ENCODE measurements at places on chromosomes 4 and X.
A peak's percentile ranks its signal among the peaks of the same experiment; 100 is the strongest.

DNA sequence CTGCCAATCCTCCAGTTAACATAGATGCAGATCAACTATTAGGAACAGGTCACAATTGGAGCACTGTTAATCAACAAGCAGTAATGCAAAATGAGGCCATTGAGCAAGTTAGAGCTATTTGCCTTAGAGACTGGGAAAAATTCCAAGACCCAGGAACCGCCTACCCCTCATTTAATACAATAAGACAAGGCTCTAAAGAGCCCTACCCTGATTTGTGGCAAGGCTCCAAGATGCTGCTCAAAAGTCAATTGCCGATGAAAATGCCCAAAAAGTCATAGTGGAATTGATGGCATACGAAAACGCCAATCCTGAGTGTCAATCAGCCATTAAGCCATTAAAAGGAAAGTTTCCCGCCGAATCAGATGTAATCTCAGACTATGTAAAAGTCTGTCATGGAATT, 20.5 kb upstream of the TRIM61 start:
- DNase-seq: no peak

- no peak for DNase-seq
These were observed 105.4 kb upstream of the BANK1 start for GRCh38 chr4:101685126-101685525.

GRCh38 chr4:169050284-169050683, 40.2 kb upstream of the CBR4 start:
- no peak for DNase-seq

DNA sequence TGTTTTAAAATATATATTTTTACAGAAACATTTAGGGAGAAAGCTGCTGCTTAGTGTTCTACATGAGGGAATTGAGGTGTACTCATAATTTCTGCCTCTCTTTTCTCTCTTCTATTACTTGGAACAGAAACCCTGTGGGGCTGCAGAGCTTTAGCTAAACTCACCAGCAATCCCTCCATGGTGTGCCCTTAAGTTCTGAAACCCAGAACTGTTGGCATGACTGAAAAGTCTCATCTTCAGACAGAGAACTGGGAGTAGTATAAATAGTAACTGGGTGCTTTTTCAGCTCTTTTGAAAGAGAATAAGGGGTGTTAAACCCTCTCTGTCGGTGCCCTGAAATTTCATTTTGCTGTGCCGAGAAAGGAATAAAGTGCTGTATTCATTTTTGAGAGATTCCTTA, 294.9 kb upstream of the BOD1L1 start:
- DNase-seq: no peak

- no peak for DNase-seq
These were observed 49.6 kb downstream of the LAMP2 start for GRCh38 chrX:120419463-120419862.

- no peak for DNase-seq
These were observed 1380.4 kb downstream of the STIM2 start for GRCh38 chr4:28241021-28241420.

DNA sequence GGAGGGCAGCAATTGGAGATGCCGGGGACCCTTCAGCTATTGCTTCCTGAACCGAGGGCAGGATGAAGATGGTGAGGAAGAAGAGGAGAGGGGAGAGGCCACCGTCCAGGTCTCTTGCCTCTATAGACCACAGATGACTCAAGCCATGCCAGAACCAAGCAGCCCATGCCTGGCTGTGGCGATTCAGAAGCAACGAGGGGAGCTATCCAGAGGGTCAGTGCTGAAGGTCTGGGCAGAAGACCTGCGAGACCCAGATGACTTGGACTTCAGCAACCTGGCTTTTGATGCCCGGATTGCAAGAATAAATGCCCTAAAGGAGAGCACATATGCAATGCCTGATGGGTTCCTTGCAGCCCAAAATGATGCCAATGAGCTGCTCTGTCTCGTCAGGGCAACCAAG, 70.2 kb upstream of the PRPS2 start:
- DNase-seq: no peak

DNA sequence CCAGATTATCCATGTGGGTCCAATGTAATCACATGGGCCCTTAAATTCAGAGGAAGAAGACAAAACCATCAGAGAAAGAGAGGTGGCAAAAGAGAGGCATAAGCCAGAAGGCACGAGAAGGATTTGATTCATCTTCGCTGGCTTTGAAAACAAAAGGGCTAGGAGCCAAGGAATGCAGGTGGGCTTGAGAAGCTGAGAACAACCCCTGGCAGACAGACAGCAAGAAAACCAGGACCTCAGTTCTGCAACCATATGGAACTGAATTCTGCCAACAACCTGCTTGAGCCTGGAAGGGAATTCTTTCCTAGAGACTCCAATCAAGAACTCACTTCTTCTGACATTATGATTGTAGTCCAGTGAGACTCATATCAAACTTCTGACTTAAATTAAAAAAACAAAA, 1531.8 kb downstream of the PCDH7 start:
- DNase-seq: no peak

DNA sequence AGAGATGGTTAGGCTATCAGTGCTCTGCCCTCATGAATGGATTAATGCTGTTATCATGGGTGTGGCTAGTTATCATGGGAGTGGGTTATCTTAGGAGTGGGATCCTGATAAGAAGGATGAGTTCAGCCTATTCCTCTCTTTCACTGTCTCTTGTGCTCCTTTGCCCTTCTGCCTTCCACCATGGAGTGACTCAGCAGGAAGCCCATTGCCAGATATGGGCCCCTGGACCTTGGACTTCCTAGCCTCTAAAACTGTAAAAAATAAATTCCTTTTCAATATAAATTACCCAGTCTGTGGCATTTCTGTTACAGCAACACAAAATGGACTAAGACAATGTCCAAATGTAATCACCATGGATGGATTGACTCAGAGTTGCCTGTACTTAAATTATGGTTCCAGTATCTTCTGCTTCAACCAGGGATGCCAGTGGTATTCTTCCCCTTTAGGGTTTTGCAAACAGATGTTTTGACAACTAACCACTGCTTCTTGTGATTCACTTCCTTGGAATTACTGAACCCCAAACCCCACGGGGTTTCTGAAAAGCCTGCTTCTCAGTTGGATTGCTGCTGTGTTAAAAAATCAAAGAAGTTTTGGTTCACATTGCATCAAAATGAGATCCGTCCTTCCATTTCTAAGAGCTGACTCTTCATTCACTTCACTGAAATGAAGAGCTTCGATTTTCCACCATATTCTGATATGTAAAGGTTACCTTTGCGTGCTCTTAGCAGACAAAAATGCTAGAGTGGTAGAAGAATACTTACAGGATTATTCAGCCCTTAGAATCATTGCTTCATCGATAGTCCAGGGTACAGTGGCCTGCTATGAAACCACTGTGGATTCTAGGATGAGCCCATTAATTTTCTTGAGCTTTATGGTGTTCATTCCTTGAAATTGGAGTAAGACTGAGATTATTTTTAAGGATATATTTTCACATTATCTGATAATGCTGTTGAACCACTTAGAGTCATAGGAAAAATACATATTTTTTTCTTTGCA, 107.7 kb downstream of the FRMPD4 start:
- DNase-seq: no peak

DNA sequence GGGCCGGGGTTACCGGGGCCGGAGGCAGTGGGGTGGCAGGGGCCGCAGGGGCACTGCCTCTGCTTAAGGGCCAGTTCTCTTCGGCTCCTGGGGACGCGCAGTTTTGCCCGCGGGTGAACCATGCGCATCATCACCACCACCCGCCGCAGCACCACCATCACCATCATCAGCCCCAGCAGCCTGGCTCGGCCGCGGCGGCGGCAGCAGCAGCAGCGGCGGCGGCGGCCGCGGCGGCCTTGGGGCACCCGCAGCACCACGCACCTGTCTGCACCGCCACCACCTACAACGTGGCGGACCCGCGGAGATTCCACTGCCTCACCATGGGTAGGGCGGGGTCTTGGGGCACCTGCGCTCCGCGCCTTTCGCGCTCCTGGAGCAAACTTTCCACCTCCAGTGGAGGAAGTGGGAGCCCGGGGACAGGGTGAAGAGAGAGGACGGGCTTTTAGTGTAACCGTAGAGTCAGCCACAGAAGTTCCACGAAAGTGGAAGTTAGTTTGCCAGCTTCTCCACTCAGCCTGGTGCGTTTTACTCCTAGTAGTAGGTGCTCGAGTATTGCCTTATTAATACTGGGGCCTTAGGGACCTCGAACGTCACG, 729 bp downstream of the GSX2 start:
- DNase-seq: no peak

- DNase-seq: no peak
These were observed 136.4 kb upstream of the PLAC1 start for GRCh38 chrX:134794692-134795091.

DNA sequence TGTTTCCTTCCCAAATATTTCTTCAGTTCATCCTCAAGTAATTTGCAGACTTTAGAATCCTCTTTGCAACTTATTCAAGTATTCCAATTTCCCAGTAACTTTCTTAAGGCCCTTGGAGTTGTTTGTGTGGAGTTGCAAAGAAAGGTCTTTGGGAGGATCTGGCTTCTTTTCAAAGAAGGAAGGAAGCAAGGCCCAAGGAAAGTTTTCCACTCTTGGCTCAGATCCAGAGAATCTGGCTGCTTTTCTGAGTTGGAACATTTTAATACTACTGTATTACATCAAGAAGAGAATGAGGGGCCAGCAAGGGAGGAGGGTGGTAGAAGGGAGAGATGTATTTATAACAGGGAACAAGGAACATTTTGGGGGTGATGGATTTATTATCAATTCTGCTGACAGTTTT, 10.5 kb downstream of the CDX4 start:
- no peak for DNase-seq

- no peak for DNase-seq
These were observed 1.8 kb upstream of the CXCL5 start for GRCh38 chr4:74000301-74000700.

- DNase-seq: no peak
These were observed 172.7 kb downstream of the NHS start for GRCh38 chrX:17547658-17548057.

DNA sequence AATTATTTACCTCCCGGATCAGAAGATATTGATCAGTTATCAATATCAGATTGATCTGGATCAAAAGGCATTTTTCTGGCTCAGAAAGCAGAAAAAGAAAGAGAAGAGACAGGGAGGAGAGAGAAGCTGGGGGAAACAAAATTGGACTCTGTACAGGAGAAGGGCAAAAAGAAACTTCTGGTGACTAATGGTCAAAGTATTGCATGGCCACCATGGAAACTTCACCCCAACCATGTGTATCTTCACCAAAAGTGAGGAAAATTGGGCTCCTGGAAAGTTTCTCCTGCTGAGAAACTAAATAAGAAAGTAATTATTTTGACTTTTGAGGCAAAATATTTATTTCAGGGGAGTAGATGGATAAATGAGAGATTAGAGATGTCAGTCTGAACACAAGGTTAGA, 33.9 kb downstream of the RNF150 start:
- DNase-seq: no peak

DNA sequence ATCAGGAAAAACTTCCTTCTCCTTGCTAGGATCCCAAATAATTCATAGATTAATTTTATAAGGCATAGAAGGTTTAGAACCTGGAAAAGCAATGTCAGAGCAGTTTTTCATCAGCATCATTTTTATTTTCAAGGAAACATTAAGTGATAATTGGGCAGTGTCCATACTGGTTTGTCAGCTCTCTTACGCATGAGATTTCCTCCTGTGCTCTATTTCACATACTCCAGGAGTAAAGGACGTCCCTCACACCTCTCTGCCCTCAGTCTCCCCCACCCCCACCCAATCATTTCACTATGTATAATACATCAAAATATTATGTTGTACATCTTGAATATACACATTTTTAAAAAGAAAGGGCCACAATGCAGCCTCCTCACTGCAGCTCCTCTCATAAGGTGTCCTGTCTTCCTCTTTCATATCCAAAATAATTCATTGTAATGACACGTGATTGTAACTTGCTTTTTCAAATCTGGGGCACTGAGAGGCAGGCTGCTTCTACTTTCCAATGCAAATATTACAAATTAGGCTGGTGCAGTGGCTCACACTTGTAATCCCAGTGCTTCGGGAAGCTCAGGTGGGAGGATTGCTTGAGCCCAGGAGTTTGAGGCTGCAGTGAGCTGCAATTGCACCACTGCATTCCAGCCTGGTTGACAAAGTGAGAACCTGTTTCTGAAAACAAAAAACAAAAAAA, 34.4 kb downstream of the ARHGEF38 start:
- no peak for DNase-seq

- no peak for DNase-seq
These were observed 320.6 kb downstream of the DTHD1 start for GRCh38 chr4:36601864-36602495.

DNA sequence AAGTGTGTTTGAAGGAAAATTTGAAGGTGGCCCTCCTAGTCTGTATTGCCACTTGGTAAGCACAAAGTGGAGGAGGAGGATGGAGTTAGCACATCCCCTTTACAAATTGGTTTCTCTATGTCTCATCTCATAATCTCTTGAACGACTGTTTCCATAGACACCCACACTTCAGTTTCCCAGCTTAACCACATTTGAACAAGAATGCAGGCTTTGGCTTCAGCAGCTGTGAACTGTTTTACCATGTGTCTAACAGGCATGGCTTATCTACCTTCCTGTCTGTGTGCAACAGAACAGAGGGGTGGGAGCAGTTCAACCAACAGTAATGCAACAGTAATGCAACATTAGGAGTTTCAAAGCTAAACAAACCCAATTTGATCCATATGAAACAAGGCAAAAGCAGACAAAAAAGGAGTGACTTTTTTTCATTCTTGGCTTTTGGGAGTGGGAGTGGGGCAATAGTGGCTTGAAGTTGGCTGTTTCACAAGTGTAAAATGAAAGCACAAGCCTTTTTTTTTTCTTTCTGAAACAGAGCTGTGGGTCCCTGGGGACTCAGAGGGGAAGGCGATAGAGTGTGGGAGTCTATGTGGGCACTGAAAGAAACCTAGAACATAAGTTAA, 108.0 kb downstream of the ITM2A start:
- DNase-seq: peak; percentile 50

GRCh38 chr4:21366312-21366711, 582.3 kb downstream of the KCNIP4 start:
- no peak for DNase-seq

DNA sequence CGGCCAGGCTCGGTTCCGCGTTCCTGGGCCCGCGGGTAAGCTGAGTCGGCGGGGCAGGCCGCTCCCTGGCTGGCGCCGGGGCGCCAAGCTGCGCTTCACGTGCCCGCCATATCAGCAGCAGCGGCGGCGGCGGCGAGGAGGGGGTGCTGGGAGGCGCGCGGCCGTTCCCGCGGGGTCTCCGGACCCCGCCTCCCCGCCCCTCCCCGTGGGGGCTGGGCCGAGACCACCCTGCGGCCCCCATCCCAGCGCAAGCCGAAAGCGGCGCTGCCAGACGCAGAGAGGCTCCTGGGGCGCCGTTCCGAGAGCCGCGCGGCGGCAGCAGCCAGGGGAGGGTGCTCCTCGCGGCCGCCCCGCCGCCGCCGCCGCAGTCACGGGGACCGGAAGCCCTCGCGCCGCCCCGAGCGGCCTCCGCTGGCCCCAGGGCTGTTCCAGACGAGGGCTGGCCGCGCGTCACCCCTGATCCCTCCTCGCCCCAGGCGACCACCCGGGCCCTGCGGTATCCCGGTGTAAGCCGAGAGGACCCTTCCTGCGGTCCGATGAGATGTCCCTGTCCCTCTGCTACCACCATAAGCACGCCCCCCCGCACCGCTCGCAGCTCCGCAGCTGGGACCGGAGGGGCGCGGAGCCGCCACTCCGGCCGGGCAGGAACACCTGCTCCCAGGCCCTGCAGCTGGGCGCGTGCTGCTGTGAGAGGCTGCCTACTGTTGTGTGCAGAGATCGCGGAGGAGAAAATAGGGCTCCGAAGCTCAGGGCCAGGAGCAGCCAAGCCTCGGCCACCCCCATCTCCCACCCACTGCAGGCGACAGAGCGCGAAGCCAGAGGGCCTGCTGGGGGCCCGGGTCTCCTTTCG, 7.5 kb upstream of the BCOR start:
- no peak for DNase-seq

GRCh38 chr4:137463377-137464003, 68.8 kb downstream of the PCDH18 start:
- DNase-seq: no peak
